ENCODE measurements at places on chromosomes 2 and 18. TPM values are rescaled to one million over a fixed set of nuclear protein-coding genes. Genes with fewer than 3 reads are reported as not detected.

DNA sequence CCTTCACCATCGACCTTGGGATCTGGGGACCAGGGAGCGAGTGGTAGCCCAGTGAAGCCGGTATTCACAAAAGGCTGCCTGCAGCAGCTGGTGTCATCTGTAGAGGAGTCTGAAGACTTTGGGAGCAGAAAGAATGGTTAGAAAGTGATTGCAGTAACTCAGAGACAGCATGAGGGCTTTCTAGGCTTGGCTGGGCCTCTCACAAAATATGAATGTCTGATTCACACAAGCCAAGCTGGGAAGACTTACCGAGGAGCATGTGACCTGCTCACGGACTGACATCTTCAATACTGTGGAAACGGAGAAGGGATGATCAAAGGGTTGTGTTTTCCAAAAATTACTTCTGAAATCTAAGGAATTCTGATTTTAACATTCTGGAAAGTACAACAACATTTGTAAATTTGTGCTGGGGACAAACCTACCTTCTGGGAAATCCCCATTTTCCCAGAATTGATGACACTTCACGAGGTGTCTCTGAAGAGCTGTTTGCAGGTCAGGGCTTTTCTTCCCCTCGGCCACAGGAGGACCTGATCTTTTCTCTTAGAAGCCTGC, 111.7 kb downstream of the ACOXL start:
- no peak overlapping the region for H3K27ac ChIP-seq
- H3K4me3 ChIP-seq: no peak overlapping the region
- no peaks in the 10 kb centered on the region for H3K4me1 ChIP-seq
- no peaks in the 10 kb centered on the region for H3K36me3 ChIP-seq
- no peak for DNase-seq

The SERPINB12 gene
- 0.32 TPM for total RNA-seq

The AOX1 gene
- total RNA-seq: 59.2 TPM

The STON1 gene
- 23.4 TPM for total RNA-seq

The TFCP2L1 gene
- total RNA-seq: 5.5 TPM

DNA sequence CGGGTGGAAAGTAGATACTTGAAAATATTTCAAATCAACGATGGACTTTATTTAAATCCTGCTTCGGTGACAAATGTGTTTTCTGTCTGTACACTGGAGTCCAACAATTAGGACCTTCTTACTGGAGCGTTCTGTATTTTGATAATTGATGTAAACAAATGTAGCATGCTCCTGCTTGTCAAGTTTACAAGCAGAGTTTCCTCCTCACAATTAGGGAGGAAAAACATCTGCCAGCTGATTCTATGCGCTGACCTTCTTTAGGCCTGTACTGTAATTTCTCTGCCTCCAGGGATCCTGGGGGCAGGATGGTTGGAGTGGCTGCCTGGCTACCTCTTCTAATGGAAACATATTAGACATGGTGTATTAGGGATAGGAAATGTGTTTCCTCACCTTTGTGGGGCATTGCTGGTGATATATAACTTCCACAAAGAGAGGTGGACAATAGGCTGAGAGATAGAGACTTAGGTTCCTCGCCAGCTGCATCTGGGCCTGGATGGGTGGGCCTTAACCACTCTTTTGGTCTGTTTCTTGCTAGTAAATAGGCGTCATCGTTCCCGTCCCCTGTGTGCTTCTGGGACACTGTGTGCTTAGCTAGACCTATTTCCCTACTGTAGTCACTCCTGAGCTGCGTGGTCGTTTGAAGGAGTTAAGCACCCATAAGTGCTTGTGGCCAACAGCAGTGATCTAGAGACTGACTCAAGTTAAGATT, 19.3 kb downstream of the GATA6 start:
- peak overlapping the region; percentile 33 for H3K4me3 ChIP-seq
- H3K27me3 ChIP-seq: no peaks in the 10 kb centered on the region
- H3K36me3 ChIP-seq: peaks cover 8% of the 10 kb centered on the region
- peak overlapping the region; percentile 89 for H3K27ac ChIP-seq
- DNase-seq: no peak

- H3K4me1 ChIP-seq: no peaks in the 10 kb centered on the region
- DNase-seq: no peak
- no peak overlapping the region for H3K27ac ChIP-seq
- no peak overlapping the region for H3K4me3 ChIP-seq
- no peaks in the 10 kb centered on the region for H3K27me3 ChIP-seq
These were observed 238.0 kb downstream of the UBE2E3 start for GRCh38 chr2:181218401-181218821.

The EFR3B gene
- 0.32 TPM for total RNA-seq

DNA sequence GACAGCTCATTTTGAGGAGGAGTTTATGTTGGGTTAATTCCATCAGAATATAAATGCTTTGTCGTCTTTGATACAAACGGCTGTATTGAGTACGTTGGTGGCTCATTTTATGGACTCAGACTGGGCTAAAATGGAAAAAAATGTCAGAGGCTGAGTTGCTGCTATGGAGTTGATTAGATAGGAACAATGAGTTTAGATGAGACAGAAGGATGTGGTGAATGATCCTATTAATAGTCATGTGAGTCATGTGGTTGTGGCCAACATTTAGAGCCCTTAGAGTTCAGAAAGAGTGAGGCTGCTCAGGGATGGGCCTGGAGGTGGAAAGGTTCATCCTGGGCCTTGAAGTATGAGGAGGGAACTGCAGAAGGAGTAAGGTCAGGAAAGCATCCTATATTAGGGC, 434.2 kb downstream of the MEIS1 start:
- H3K27me3 ChIP-seq: no peaks in the 10 kb centered on the region
- no peak overlapping the region for H3K4me3 ChIP-seq
- DNase-seq: no peak
- no peaks in the 10 kb centered on the region for H3K36me3 ChIP-seq
- H3K27ac ChIP-seq: no peak overlapping the region

The KIF5C gene
- 6.2 TPM for total RNA-seq

- H3K36me3 ChIP-seq: no peaks in the 10 kb centered on the region
- peak overlapping the region; percentile 53 for H3K27ac ChIP-seq
- H3K27me3 ChIP-seq: no peaks in the 10 kb centered on the region
- no peak overlapping the region for H3K4me3 ChIP-seq
- H3K4me1 ChIP-seq: no peaks in the 10 kb centered on the region
These were observed 171.9 kb upstream of the GATA6 start for GRCh38 chr18:21997207-21998143.

DNA sequence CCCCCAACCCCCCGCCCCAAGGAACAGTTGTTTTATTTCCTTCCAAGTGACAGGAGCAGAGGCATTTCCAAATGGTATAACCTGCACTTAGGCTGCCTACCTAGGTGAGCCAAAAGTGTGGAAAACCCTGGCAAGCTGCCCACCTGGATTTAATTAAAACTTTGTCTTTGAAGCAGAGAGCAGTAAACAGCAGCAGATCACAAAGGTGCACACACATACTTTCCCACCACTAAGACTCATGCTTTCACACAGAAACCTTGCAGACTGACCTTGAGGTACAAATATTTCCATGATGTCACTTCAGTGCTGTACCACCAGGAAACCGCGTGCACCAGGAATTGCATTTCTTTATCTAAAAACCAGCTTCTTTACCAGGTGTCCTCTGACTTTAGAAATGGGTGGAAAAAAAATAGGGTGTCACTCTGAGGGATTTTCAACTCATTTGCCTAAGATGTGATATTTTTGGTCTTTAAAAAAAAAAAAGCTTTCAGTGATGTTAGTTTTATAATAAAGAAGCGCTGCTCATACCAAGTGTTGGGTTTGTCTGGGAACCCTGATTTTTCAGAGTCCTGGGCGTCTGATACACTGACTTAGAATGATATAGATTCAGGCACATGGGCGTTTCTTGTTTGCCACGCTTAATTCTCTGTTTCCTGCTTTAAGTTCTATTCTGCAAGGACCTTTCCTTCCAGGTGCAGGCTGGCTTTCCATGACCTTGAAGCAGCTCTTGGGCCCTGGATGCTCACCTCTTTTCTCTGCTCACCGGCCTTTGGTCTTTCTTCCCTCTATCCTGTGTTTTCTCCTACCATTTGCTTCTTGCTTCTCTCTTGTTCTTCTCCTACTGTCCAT, 70.7 kb upstream of the BCL2L11 start:
- no peak overlapping the region for H3K4me3 ChIP-seq
- no peaks in the 10 kb centered on the region for H3K4me1 ChIP-seq
- no peaks in the 10 kb centered on the region for H3K36me3 ChIP-seq
- H3K27me3 ChIP-seq: no peaks in the 10 kb centered on the region
- no peak overlapping the region for H3K27ac ChIP-seq
- DNase-seq: no peak

The METTL4 gene
- total RNA-seq: not detected

- H3K4me3 ChIP-seq: no peak overlapping the region
- no peaks in the 10 kb centered on the region for H3K27me3 ChIP-seq
- H3K27ac ChIP-seq: no peak overlapping the region
- no peaks in the 10 kb centered on the region for H3K4me1 ChIP-seq
- no peaks in the 10 kb centered on the region for H3K36me3 ChIP-seq
These were observed 281.0 kb downstream of the DCC start for GRCh38 chr18:52620926-52621439.

GRCh38 chr2:143262389-143262788, 133.2 kb downstream of the ARHGAP15 start:
- no peak overlapping the region for H3K4me3 ChIP-seq
- no peak for DNase-seq
- no peak overlapping the region for H3K27ac ChIP-seq
- H3K4me1 ChIP-seq: peaks cover 10% of the 10 kb centered on the region

DNA sequence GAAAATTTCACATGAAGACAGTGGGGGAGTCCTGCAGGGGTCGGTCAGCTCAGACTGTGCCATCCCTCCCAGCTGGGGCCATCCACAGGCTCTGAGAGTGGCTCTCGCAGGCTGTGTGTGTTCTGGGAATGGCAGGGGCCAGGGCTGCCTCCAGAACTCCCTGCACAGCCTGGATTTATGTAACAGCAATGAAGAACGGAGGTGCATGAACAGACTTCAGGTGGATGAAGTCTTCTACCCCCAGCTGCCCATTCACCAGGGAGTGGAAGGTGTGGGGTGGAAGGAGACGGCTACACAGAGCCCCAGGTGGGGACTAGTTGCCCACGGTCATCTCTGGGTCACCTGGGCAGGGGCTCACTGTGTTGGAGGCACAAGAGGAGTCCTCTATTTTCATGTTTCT, 56.1 kb upstream of the HDAC4 start:
- no peak overlapping the region for H3K27ac ChIP-seq
- no peak for DNase-seq
- no peaks in the 10 kb centered on the region for H3K36me3 ChIP-seq
- no peaks in the 10 kb centered on the region for H3K27me3 ChIP-seq

The UPP2 gene
- not detected for total RNA-seq

DNA sequence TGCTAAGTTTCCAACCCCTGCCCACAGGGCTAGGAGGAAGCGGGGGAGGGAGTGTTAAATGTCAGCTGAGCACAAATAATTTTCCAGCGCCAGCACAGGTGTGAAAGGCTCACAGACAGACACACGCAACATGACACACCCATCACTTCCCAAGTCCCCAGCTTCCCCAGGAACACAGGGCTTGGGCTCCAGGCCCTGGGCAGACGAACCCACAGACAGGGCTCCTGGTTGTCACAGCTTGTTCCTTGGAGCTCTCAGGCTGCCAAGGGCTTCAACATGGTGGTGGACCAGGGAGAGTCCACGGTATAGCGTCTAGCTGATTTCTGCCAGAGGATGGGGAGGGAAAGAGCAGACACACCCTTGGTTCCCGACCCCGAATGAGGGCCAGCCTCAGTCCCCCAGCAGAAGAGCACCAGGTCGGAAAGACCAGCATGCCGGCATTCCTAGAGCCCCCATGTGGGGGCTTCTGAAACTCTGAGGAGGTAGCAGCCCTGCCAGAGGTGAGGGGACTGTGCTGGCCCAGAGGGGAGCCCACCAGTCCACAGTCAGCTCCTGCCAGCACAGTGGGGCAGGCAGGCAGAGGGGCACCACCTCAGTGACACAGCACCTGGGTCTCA, 1.9 kb downstream of the DUSP2 start:
- DNase-seq: no peak
- peaks cover 25% of the 10 kb centered on the region for H3K4me1 ChIP-seq
- H3K4me3 ChIP-seq: no peak overlapping the region
- H3K27me3 ChIP-seq: no peaks in the 10 kb centered on the region
- H3K27ac ChIP-seq: no peak overlapping the region

DNA sequence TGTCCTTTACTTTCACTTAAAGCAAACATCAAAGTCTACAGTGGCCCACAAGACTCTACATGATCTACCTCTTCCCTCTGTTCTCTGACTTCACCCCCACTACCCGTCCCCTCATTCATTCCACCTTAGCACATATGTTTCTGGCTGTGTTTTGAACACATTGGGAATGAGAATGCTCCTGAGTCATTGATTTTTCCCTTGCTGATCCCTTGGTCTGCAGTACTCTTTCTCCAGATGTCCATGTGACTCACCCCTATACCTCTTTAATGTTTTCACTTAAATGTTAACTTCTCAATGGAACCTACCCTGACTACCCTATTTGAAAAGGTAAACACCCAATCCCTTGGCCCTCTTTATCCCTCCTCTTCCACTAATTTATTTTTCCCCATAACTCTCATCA, 30.7 kb upstream of the FRZB start:
- H3K36me3 ChIP-seq: no peaks in the 10 kb centered on the region
- no peaks in the 10 kb centered on the region for H3K27me3 ChIP-seq
- no peak overlapping the region for H3K4me3 ChIP-seq
- H3K4me1 ChIP-seq: peaks cover 6% of the 10 kb centered on the region

All from ascending aorta (tissue), 2 donors.